ENCODE measurements at places on chromosomes 3 and 15. TPM values are rescaled to one million over a fixed set of nuclear protein-coding genes. Genes with fewer than 3 reads are reported as not detected.

DNA sequence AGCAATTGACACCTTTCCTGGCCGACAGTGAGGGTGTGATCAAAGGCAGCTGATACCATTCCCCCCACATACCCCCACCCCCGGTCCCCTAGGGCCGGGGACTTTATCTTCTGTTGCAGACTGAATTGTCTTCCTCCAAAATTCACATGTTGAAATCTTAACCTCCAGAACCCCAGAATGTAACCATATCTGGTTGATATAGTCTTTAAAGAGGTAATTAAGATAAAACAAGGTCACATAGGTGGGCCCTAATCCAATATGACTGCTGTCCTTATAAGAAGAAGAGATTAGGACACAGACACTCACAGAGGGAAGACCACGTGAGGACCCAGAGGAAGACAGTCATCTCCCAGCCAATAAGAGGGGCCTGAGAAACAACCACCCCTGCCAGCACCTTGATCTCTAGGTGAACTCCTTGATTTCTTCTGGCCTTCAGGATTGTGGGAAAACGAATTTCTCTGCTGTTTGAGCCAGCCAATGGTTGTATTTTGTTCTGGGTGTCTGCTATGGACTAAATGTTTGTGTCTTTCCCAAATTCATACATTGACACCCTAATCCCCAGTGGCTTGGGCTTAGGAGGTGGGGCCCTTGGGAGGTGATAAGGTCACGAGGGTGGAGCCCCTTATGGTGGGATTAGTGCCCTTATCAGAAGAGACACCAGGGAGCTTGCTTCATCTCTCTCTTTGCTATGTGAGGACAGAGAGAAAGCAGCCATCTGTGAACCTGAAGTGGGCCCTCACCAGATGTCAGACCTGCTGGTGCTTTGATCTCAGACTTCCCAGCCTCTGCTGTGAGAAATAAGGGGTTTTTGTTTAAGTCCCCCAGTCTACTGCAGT lies 144.0 kb downstream of the CHSY1 start:
- no peak for DNase-seq

- no peak for DNase-seq
These were observed 10.2 kb downstream of the GNB5 start for GRCh38 chr15:52180851-52181450.

DNA sequence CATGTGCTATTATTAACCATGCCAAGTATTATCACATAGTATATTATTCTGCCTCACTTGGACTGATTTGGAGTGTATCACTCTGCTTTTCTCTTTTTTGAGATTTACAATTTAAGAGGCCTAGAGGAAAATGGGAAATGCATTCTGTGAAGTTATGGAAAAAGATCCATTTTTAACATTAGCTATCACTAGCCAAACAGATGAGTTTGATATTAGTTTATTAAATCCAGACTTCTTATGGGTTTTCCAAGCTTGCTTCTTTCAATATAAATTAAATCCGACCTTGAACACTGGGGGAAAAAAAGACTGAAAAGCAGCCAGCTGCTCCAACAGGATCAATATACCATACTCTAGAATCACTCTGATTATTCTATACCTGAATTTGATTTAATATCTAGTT lies 30.1 kb upstream of the PLOD2 start:
- no peak for DNase-seq

Gene MEIS2
- 55.8 TPM for total RNA-seq

- no peak for DNase-seq
These were observed 63.6 kb downstream of the OSBPL10 start for GRCh38 chr3:31917303-31918005.

- DNase-seq: no peak
These were observed 5.4 kb downstream of the SOX14 start for GRCh38 chr3:137769322-137770065.

Gene OCA2
- total RNA-seq: 0.80 TPM
